ENCODE measurements at places on chromosomes 12 and 14.

DNA sequence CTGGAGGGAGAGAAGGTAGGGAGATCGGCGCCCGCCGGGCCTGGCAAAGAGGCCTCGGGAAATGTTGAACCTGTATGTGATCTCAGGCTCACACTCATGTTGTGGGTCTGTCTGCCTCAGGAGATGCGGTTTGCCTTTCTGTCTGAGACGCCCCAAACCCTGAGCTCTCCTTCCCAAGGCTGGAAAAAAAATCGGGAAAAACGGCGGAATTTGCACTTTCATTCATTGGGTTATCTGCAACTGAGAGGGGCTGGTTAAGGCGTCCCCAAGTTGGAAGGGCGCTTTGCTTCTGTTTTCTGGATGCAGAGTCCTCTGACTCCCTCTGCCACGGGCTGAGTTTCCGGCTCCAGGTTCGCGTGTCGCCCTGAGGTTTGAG lies 5.0 kb upstream of the HOXC9 start:
- DNase-seq: no peak

DNA sequence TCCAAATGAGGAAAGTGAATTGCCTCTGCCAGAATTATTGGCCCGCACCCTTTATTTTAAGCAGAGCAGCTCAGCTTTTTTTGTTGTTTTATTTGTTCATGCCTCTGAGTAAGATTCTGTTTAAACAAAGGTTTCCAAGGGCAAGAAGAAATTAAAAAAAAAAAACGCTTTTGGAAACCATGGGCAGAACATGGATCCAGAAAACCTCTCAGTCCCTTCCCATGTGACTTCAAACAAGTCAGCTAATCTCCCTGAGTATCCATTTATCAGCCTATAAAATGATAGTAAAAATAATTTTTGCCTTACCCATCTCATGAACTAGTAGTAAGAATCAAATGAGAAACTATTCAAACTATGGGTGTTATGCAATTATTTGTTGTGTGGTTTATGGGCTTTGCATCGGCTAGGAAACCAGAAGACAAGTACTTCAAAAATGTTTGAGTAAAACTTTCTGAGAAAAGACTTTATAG lies 27.6 kb downstream of the KITLG start:
- no peak for DNase-seq

DNA sequence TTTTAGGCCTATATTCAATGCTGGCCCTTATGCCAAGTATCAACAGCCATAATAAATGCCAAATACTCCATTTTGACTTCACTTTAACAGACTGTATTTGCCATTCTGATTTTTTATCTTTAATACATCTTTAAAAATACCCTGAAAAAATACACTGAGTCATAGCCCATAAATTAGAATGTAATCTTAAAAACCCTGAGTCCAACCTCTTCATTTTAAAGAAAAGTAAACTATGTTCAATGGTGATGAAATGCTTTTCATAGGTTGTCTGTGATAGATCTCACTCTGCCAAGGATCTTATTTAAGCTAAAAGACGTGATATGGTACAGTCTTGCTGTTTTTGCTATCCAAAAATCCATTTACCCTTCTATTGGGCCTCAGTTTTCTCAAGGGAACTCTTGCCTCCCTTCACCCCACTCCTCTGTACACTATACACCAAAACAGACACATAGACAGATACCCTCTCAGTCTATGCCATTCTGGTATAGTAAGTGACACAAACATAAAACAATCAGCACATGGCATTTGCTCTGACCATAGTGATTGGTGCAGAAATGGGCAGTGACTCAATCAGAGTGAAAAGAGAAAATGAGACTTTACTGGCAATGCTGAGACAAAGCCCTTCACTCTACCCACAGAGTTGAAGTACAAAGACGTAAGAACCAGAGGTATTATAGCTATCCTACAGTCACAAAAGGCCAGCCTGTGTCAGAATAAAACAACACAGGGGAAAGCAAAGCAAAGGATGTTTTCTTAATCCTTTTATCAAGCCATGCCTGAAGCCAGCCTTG lies 49.1 kb downstream of the BTG1 start:
- DNase-seq: no peak

- DNase-seq: no peak
Measured at GRCh38 chr14:40164083-40164482, 731.9 kb upstream of the FBXO33 start.

- no peak for DNase-seq
Measured at GRCh38 chr14:67395876-67396189, 16.1 kb downstream of the PLEK2 start.

- DNase-seq: no peak
Measured at GRCh38 chr12:6724409-6724797, 557 bp downstream of the COPS7A start.

DNA sequence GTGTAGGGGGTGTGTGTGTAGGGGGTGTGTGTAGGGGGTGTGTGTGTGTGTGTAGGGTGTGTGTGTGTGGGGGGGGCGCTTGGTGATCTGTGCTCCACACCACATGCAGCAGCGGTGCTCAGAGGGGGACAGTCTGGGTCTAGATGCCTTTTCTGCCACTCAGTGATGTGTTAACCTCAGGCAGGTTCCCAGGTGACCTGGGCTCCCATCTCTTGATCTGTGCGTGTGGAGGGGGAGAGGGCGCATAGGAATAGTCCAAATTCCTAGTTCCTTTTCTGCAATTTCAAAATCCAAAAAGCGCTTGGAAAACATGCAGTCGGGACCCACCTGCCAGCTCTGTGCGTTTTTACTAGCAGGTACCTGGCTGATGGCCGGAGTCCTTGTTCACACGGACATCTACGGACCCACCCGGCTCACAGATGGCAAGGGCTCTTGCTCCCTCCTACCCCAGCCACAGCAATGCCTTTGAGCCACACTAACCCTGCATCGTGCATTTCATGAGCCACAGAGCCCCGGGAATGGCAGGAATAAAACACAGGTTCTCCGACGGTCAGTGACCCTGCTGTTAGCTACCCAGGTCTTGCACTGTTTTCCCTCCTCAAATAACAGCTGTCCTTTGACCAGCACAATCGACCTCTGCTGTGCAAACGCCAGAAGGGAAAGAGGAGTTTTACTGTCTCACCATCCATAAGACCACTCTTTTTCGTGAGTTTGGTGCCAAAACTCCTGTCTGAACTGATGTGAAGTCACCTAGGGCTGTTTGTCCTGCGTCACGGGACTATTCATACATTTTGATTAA lies 120.8 kb downstream of the GLT1D1 start:
- no peak for DNase-seq

- DNase-seq: no peak
Measured at GRCh38 chr12:26298785-26299621, 103.6 kb downstream of the SSPN start.

DNA sequence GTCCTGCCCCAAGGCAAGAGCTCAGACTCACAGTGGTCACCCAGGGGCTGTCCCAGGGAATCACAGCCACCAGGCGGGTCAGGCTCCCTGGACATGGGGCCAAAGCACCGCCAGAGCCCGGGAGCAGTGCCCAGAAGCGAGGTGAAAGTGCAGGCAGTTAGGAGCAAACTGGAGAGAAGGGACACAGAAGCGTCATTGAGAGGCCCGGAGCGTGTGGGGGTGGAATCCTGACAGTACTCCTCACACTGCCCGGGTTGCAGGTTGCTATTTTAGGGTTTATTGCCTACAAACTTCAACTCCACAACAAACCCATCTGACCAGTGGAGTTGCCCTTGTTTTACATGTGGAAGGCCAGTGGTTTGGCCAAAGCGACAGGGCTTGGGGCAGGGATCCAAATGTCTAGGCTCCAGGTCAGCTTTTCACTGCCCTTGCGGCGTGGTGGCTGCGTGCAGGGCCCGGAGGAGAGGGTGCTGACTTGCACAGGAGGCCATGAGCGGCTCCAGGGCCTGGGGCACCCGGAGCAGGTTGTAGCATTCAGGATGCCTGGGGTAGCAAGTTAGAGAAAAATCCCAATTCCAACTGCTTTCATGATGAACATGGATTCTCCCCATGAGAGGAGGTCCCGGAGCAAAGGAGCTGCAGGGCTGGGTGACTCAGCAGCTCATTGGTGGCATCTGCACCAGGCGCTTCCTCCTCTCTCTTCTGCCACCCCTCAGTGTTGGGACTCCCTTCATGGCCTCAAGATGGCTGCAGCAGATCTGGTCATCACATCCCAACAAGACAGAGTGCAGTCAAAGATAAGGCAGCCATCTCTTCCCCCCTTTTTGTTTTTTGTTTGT lies 112.3 kb upstream of the NCOR2 start:
- DNase-seq: peak; percentile 87

GRCh38 chr12:15088105-15088504 lies 115.3 kb downstream of the PDE6H start:
- no peak for DNase-seq

DNA sequence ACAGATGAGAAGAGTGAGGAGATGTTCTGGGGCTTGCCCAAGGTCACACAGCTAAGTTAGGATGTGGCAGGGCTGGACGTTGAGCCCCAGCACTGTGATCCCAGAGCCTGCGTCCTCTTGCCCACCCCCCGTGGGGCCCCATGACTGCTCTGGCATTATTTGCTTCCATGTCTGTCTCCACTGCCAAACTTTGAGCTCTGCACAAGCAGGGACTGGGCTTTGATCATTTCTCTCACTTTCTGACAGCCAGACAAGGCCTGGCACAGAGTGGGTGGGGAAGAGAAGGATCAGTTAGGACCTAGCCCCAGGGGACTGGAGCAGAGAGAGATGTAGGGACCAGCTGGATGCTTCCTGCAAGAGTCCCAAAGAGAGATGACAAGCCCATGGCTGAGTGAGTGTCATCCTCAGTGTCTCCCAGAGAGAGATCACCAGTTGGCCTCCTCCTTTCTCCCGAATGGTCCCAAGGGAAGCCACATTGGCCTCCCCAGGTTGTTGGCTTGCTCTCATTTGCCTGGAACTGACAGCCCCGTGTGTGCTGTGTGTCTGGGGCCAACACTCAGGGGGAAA lies 126.7 kb upstream of the PWP1 start:
- DNase-seq: no peak

DNA sequence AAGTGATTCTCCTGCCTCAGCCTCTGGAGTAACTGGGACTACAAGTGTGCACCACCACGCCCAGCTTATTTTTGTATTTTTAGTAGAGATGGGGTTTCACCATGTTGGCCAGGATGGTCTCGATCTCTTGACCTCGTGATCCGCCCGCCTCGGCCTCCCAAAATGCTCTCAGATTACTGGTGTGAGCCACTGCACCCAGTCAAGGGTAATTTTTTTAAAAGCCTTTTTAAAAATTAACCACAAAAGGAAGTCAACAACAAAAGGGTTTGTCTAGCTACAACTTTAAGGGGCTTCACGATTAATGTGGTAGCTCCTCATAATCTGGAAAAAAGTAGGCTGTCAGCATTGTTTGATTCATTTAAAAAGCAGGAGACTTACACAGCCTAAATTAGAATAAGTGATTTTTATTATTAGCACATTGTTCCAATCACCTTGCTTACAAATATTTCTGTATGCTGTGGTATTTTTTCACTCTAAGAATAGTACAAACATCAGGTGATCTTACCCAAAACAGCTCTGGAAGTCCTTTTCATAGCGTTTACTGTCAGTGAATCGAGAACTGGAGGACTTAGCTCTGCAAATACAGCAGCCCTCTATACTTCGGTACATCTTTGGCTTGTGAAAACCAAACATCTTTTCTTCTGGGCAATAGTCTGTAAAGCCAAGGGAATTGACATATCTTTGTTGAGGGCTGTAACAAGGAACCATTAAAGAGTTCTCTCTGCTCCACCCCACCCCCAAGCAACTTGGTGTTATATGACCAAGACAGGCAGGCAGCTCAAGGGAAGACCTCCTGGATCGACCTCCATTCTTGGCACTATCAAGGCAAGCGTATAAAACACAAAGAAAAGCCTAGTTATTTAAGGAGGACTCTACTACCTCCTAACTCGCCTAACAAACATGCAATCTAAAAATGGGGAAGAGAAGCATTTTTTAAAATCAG lies 28.1 kb downstream of the SINHCAF start:
- no peak for DNase-seq

DNA sequence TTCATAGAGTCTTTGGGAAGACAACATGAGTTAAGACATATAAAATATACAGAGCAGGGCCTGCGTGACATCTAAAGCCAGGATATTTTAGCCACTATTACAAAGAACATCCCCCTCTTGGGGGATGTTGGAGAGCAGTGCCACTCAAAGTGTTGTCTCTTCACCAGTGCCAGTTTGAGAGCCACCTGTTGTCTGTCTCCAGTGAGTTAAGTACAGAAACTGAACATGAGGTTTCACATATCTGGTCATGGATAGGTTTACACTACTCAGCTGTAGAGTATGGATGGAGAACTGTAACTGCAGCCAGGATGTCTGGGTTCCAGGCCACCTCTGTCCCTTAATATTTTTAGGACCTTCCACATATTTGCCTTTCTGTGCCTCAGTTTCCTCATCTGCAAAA lies 39.1 kb downstream of the RNFT2 start:
- no peak for DNase-seq

- no peak for DNase-seq
Measured at GRCh38 chr12:99983456-99984258, 1.1 kb downstream of the ANKS1B start.

DNA sequence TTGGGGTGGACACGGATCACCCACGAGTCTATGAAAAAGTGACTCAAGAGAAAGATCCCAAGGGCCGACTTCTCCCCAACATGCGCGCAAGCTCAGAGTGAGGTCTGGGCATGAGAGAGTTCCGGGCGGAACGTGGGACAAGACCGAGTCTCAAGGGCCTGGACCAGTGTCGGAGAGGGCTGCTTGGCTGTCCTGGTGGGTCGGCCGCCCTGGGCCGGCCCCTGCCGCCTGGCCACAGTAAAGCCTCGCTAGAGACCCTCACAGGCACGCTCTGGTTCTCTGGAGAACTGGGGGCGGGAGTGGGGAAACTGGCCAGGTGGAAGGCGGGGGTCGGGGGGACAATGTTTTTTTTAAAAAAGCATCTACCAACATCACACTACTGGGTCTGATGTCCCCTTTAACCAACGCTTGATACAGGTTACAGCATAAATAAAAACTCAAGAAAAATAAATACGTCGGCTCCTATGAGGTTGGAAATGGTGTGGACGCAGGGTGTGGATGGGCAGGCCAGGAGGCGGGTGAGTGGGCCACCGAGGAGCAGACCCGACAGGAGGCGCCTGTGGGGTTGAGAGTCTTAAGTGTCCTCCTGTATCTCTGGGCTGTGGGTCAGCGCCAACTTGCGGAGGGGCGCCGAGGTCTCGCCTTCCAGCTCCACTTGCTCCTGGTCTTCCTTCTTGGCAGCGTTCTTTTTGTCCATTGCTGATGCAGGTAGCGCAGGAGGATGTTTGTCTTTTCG lies 74.7 kb downstream of the KLHL28 start:
- no peak for DNase-seq

- DNase-seq: no peak
Measured at GRCh38 chr14:26917086-26917485, 319.3 kb upstream of the NOVA1 start.
